ENCODE measurements at places on chromosomes 3 and 15.

GRCh38 chr3:174408310-174408709 is 450.8 kb upstream of the NAALADL2 start:
- no peak for DNase-seq

DNA sequence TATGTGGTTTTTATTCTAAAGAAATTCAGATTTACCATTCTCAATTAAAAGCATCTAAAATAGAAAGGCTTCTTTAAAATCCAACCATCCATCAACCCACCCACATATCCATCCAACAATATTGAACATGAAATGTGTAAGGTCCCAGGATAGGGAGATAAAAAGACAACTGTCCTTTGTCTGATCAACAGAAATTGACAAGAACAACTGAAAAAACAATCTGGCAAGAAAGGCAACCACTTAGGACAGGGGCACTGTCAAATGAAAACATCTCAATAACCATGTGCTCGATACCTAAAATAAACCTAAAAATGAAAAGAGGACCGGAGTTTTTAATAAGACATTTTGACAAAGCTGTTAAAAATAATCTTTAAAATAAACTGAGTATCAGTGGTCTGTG is 67.2 kb downstream of the NR1I2 start:
- DNase-seq, result no peak

GRCh38 chr3:123582315-123582714 is 2.5 kb downstream of the HACD2 start:
- DNase-seq, result no peak

GRCh38 chr3:112459750-112460149 is 39.5 kb downstream of the BTLA start:
- no peak for DNase-seq

DNA sequence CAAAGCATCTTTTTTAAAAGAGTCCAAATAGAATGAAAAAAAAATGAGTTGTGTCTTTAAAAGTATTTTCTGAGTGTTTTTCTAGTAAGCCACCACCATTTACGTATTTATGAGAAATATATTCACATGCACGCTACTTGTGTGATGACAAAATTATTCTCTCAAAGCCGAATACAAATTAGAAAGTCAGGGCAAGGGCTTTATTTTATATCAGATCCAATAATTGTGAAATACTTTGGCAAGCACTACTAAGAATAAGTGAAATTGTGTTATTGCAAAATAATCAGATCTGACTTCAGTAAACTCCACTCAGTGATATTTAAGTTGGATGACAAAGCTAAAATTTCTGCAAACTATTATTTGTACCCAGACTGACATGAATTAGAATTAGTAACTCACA is 589.3 kb upstream of the KCNMB2 start:
- no peak for DNase-seq

- peak; percentile 57 for DNase-seq
These were observed 276.6 kb downstream of the RPLP1 start for GRCh38 chr15:69729167-69729748.

- no peak for DNase-seq
These were observed 1.8 kb downstream of the SMAD3 start for GRCh38 chr15:67066959-67067853.

- no peak for DNase-seq
These were observed 113.2 kb upstream of the ALDH1A3 start for GRCh38 chr15:100766243-100767000.

GRCh38 chr15:96807361-96807760 is 476.9 kb downstream of the NR2F2 start:
- DNase-seq, result no peak

GRCh38 chr3:10417847-10418246 is 87.5 kb downstream of the ATP2B2 start:
- no peak for DNase-seq

DNA sequence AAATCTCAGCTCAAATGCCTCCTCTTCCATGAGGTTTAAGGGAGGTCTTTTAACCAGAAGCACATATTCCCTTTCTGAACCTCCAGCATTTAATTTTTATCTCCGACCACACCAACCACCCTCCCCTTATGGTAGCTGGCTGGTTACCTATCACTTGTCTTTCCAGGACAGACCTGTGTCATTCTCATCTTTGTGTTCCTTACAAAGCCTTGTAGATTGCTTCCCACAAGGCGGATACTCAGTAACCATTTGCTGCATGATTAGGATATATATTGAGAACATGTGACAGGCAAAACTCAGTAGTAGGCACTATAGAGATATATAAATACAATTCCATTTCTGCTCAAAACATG is 119.5 kb downstream of the RPL22L1 start:
- no peak for DNase-seq

GRCh38 chr3:56899851-56900250 is 98.1 kb upstream of the ARHGEF3 start:
- DNase-seq, result no peak

DNA sequence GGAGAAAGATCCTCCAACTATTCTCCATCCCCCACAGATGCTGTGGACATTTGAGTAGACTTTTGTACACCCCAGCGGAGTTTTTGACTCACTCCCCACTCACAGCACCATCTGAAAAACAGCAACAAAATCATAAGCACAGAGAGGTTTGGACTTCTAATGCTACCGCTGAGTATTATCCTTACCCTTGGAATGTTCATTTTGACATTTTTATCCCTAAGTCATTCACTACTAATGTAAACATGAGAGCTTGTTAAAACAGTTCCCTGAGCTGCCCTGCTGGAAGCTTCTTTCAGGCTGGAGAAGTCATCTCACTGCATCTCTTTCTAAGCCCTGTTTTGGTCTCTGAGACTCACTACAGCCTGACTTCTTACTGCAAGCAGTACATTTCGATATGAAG is 1045.9 kb downstream of the MCTP2 start:
- no peak for DNase-seq

DNA sequence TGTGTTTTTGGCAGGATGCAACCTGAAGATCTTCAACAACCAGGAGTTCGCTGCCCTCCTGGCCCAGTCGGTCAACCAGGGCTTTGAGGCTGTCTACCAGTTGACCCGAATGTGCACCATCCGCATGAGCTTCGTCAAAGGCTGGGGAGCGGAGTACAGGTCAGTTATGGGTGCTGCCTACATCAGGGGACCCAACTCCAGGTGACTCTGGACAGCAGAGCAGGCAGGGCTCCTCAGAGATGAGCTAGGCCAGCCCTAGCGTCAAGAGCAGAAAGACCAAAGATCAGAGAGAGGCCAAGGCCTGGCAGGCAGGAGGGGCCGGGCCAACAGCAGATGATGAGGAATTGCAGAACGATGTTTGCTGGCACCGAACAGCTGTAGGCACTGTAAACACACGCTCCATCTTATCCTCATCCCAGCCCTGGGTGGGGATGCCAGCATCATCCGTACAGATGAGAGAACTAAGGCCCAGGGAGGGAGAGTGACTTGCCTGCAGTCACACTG is 67.1 kb downstream of the AAGAB start:
- no peak for DNase-seq

- DNase-seq, result no peak
These were observed 128.0 kb downstream of the DNAJB8 start for GRCh38 chr3:128338536-128339330.

DNA sequence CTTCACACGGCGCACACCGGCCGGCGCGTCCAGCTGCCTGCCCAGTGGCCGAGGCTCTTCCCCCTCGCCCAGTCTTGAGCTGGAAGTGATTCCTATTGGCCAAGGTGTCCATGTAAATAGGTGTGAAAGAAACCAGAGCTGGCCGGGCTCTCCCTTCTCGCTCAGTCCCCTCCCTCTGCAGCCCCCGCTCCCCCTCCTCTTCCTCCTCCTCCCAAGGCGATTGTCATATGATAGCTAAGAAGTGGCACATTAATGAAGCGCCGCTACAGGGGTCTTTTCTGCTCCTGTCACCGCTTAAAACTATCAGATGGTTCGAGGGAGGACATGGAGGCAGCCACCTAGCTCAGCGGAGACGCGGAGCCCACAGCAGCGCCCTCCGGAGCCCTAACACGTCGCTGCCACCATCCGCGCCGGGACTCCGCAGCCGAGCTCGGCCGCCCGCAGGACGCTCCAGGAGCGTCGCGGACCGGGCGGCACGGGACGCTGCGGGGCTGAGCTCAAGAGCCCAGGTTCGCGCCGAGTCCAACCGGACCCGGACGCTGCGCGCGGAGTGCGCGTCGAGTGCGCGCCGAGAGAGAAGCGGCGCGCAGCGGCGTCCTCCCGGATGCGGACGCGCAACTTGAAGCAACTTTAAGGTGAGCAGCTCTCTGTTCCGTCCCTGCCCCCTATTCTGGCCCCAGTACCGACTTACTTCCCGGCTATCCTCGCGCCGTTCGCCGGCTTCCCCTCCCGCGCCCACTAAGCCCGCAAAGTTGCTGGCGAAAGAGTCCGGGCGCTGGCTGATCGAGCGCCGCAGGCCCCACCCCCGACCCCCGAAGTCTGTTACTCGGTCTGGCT is at the start of gene FOXB1:
Gene FOXB1 (plus strand): TSS at position 303 of the 837 bp plus-strand sequence. CDS start 653 bp downstream, outside the sequence.
- no peak for DNase-seq

GRCh38 chr3:177810162-177810623 is 612.9 kb upstream of the TBL1XR1 start:
- DNase-seq, result no peak

GRCh38 chr3:5330152-5330810 is 142.8 kb downstream of the EDEM1 start:
- DNase-seq, result no peak

GRCh38 chr3:122387709-122388108 is 3.7 kb downstream of the FAM162A start:
- DNase-seq, result no peak

GRCh38 chr3:160185751-160186150 is 39.5 kb upstream of the C3orf80 start:
- DNase-seq, result no peak

- DNase-seq, result no peak
These were observed 57.4 kb upstream of the ULK4 start for GRCh38 chr3:42019144-42019952.

- DNase-seq, result no peak
These were observed 191.8 kb downstream of the CGGBP1 start for GRCh38 chr3:87867001-87867400.

DNA sequence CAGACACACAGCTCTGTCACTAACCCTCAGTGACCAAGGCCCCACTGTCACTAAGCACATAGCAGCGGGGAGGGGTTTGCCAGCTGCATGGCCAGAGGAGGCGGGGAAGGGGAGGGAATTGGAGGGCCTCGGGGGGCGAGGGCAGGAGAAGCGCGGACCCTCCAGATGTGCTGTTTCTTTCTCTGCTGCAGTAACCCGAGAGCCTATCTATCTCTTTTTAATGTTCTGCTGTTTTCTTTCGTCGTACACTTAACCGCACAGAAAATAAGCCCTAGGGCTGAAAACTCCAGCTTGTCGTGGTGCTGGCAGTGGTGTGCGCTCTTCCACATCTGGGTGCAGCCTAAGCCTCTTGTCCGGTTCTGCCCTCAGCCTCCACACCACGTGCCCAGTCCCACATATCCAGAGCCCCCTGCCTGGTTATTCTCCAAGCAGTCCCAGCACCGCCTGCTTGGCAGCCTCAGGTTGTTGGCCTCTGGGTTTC is 51.1 kb downstream of the BDH1 start:
- no peak for DNase-seq

DNA sequence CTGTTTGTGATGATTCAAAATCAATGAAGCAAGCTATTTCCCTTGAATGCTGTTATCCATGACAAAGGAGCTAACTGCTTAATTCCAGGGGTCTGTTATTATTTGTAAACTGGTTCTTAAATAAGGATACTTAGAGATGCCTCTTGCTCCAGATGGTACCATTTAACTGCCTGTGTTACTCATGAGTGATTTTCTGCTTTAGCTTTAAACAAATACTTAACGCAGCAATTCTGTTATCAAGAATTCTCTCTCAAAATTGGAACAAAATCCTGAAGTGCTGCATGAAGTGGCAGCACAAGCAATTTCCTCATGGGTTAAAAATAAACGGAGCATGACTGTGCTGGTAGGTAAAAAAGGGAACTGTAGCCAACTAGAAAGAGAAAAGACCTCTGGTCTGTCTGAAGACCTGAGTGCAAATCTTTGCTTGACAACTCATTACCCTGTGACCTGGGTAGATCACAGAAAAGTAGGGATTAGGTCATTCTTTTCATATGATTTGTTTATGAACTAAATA is 62.5 kb upstream of the GBE1 start:
- no peak for DNase-seq

GRCh38 chr3:120544361-120544760 is 51.8 kb upstream of the NDUFB4 start:
- DNase-seq, result no peak

DNA sequence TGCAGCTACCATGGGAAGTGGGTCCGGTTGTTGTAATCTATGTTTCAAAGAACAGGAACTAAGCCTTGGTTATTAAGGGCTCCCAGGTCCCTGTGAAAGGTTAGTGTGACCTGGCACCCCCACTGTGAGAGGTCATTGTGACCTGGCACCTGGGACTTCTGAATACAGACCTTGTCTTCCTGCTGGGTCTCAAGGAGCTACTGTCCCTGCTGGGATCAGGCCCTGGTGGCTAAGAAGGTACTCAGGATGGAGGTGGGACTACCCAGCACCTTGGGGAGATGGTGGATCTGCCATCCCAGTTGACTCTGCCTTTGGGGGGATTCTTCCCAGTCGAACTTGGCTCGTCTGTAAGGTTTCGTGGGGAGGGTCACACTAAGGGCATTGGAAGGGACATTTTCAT is 10.3 kb upstream of the SLCO2A1 start:
- DNase-seq, result no peak

DNA sequence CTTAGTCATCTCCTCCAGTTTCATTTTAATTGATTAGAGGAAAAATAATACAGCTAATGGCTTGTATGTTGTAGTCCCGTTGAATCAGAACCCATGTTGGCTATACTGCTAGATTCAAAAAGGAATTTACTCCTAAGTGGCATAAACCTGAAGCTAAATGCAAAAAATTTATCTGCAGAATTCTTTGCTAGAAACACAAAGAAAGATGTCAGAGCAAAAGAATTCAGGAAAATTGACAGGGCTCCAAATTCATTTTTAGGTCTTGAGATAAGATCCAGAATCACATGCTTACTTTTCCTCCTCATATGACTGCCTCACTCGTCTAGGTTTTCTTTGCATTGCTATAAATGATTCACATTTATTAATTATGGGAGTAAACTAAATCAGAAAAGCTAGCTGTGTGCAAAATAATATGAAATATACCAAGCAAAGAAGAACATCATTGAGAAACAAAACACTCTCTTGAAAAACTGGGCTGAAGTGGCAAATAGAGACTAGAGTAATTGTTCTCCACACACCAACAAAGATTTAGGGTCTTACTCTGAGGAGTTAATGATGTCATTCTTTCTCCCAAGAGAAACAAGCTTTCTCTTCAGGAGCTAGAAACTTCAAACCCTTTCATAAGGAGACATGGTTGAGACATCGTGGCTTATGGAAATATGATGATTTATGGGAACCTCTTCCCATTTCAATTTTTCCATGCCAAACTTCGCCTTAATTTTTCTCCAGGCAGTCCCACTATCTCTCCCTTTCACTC is 94.8 kb upstream of the FEZF2 start:
- DNase-seq, result no peak

GRCh38 chr15:73383310-73384189 is 14.8 kb upstream of the HCN4 start:
- no peak for DNase-seq

- no peak for DNase-seq
These were observed 6.7 kb upstream of the ALCAM start for GRCh38 chr3:105360003-105360402.

DNA sequence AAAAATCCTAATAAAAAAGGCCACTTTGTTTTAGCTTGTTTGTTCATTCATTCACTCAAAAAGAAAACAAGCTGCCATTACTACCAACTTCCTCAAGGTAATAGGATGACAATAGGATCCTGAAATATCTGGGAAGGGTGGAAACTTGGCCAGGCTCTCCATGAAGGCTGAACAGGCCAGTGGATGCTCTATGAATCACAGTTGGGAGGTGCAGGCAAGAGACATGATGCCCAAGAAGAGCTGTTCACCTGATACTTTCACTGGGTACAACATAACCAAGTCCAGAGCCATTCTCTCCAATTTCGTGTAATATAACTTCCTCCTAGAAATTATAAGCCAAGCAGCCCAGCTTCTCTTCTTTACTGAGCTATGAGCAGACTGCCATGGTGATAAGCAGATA is 37.3 kb downstream of the NMNAT3 start:
- DNase-seq, result no peak
